Astrocyte (in vitro differentiated cells and primary cell): ENCODE measurements at places on chromosomes 3 and 15. TPM values are rescaled to one million over a fixed set of nuclear protein-coding genes. Genes with fewer than 3 reads are reported as not detected.
A peak's percentile ranks its signal among the peaks of the same experiment; 100 is the strongest.

Gene TGM4
- total RNA-seq: 0.18 TPM in 1 of 2 replicates, not detected in the other

GRCh38 chr15:43518197-43518761 is 871 bp downstream of the MAP1A start:
- peak; percentile 60 for DNase-seq

Gene NIPA2
- total RNA-seq: 101 and 103 TPM in 2 replicates

Gene SCG5
- 12.1 and 14.7 TPM in 2 replicates for total RNA-seq

GRCh38 chr15:51229907-51230330 is 108.5 kb downstream of the CYP19A1 start:
- peak; percentile 19 for DNase-seq

- DNase-seq: no peak
Observed at GRCh38 chr3:58623961-58624360, 42.6 kb downstream of the FAM3D start.

GRCh38 chr3:37867144-37867543 is 5.5 kb downstream of the CTDSPL start:
- no peak for DNase-seq

Gene GPR171
- total RNA-seq: not detected in 2 replicates

DNA sequence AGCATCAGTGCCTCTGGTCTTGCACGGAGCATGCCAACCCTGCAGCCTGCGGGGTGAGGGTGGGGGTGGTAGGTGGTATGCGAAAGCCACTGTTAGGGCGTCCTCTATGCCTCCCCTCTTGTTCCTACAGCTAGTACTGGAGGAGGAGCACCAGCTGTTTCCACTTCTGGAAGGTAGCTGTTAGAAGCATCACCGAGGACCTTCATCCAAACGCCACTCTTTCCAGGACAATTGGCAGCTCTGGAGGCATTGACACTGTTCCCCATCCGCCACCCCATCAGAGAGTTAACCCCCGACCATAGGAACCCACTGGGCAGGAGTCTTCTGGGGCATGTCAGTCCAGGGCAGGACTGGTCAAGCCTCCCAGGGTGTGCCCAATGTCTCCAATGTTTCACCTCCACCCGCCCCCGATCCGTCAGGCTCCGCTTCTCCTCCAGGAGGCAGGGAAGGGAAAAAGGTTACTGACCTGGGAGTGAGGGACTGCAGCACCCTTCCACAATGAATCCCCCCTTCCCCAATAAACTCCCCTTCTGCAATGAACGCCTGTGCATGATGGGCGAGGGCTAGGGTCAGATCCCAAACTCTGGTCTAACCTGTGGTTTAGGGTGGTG is 487 bp downstream of the DUOX2 start:
- DNase-seq: no peak

DNA sequence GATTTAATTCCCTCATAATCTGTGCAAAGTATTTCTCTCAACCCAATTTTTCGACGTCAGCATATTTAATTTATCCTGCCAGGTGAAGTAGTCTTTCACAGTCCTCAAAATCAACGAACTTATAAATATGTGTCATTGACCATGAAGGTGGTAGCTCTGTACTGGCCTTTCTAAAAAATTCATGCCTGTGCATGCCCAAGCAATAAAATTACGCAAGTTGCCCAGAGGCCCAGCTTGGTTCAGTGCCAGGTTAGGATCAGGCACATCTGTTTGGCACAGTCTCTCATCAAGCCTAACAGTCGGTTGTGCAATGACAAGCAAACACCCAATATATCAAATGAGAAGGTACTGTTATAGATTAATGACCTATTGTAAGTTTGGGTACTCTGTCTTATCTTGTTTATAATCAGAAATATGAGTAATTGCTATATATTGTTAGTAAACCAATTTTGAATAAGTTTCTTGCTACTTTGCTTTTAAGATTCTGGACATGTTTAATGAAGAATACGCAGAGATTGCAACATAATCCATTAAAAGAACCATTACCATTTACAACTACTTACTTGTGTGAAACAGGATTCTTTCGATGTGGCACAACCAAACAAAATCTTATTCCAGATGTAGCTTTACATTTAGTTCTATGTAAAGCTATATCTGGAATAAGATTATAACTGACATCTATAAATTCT is 159.0 kb upstream of the IL12A start:
- no peak for DNase-seq

Gene PARP15
- 0.09 and 0.22 TPM in 2 replicates for total RNA-seq

DNA sequence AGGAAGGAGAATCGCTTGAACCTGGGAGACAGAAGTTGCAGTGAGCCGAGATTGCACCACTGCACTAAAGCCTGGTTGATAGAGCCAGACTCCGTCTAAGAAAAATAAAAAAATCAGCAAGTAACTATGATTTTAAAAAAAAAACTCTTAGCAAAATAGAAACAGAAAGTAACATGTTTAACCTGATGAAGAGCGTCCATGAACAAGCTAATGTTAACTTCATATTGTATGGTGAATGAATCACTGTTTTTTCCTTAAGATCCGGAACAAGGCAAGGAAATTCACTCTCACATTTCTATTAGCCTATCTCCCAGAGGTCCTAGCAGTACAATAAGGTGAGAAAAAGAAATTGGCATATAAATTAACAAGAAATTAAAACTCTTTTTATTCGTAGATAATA is 69.0 kb downstream of the RFX7 start:
- DNase-seq: no peak

- DNase-seq: no peak
Observed at GRCh38 chr3:131047582-131047981, 20.9 kb downstream of the NEK11 start.

- peak; percentile 31 for DNase-seq
Observed at GRCh38 chr15:67820992-67821783, 4.1 kb upstream of the SKOR1 start.

DNA sequence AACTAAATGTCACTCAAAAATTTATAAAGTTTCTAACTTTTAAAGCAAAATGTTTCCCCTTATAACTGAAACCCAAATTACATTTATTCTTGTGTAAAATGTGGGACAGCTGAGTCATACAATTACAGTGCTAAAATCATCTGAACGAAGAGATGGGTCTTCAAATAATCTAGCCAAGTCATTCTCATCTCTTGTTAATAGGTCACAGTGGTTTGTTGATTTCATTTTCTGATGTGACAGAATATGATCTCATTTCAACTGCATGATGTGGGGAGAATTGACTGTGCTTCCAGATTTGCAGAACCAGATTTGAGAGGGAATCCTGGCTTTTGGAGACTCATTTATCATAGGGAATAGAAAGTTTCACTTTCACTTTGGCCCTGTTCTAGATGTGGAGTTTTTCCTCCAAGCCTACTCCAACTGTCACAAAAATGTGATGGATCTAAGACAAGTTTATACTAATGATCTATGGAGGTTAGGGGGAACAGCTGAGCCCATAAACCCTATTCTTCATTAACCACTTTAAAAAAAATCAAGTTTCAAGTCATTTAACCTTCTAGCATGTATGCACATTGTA is 685.0 kb downstream of the PDCD6IP start:
- no peak for DNase-seq

GRCh38 chr3:30768046-30768445 is 126.4 kb downstream of the GADL1 start:
- no peak for DNase-seq

Gene ADAMTS9
- 7.5 and 8.3 TPM in 2 replicates for total RNA-seq

- DNase-seq: no peak
Observed at GRCh38 chr3:84755860-84756259, 202.9 kb upstream of the CADM2 start.

Gene MLF1
- 14.3 and 15.5 TPM in 2 replicates for total RNA-seq

GRCh38 chr3:32387512-32387911 is 4.1 kb upstream of the CMTM7 start:
- no peak for DNase-seq

Gene MINAR1
- 1.7 TPM in 2 replicates for total RNA-seq

- peak; percentile 25 for DNase-seq
Observed at GRCh38 chr3:18841422-18842343, 306.6 kb upstream of the KCNH8 start.

Gene GPR160
- total RNA-seq: 0.79 and 1.4 TPM in 2 replicates

- DNase-seq: no peak
Observed at GRCh38 chr3:168802766-168803165, 707.0 kb upstream of the GOLIM4 start.

DNA sequence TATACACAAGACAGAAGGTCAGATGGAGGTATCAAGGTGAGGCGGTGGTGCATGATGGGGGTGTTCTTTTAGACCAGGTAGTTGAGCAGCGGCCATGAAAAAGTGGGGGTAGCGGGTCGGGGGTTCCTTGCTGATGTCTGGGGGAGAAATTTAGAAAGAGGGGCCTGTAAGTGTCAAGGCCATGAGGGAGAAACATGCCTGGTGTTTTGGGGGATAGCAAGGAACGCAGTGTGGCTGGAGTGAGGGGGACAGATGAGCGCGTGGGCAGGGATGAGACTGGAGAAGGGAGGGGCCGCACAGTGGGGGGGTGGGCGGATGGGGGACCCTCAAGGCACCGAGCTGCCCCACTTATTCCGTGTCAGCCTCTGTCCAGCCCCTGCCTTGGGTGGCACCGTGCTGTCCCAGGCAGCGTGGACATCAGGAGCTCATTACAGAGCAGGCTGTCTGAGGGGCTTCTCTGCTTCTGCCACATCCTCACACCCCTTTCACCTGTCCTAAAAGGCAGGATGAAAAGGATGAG is 143.3 kb downstream of the SMAD6 start:
- DNase-seq: no peak

Gene GOLGA6D
- not detected in 2 replicates for total RNA-seq
